NCI-H1694 treated with DMSO at 0.1 percent for 48 hours (cell line): ENCODE measurements at places on chromosomes 7 and 10.

- no peak for DNase-seq
Measured at GRCh38 chr10:110212119-110213006, 5.0 kb downstream of the MXI1 start.

GRCh38 chr7:1474736-1475135, 15.5 kb upstream of the MICALL2 start:
- DNase-seq, result no peak

DNA sequence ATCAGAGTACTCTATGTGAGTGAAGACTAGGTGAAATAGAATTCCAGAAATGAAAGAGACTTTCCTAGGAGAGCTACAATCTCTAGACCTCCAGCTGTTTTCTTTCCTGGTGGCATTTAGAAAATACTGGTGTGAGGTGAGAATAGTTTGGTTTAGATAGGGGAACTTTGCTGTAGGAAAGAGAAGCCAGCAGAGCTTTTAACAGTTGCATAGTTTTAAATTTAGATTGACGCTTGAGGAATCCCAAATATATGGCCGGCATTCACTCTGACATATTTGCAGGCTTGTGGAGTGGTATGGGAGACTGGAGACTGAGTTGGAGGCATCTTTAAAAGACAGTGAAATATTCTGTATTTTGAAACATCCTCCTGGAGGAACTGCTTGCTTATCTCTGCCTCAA, 94.3 kb upstream of the ETV1 start:
- DNase-seq, result no peak

DNA sequence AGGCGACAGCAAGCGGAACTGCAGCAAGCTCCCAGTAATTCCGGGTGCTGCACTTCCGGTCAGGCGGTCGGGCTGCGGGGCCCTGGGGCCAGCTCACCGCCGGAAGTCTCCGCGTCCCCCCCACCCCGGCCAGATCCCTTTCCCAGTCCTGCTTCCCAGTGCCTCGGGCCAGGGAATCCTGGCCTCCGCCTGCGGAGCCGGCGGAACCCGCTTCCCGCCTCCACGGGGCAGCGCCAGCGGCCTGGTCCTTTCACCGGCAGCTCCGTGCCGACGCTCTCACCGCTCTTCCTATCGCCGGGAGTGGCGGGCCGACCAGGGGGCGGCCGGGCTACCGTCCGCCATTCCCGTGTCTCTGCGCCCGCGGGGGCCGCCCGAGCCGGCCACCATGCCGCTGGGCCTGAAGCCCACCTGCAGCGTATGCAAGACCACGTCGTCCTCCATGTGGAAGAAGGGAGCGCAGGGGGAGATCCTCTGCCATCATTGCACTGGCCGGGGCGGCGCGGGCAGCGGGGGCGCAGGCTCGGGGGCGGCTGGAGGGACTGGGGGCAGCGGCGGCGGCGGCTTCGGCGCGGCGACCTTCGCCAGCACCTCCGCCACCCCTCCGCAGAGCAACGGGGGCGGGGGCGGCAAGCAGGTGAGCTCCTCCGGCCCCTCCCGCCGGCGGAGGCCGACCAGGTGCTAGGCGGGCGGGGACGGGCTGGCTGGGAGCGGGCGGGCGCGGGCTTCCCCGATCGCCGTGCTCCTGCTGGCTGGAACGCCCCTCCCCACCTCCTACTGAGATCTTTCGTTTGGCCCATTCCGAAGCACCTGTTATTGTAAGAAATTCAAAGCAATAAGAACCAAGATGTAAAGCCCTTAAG, at the start of gene GATAD1:
GATAD1 (plus strand) TSS at position 138 of the 860 bp plus-strand sequence; CDS start at position 386, 248 bp downstream.
- DNase-seq, result no peak

DNA sequence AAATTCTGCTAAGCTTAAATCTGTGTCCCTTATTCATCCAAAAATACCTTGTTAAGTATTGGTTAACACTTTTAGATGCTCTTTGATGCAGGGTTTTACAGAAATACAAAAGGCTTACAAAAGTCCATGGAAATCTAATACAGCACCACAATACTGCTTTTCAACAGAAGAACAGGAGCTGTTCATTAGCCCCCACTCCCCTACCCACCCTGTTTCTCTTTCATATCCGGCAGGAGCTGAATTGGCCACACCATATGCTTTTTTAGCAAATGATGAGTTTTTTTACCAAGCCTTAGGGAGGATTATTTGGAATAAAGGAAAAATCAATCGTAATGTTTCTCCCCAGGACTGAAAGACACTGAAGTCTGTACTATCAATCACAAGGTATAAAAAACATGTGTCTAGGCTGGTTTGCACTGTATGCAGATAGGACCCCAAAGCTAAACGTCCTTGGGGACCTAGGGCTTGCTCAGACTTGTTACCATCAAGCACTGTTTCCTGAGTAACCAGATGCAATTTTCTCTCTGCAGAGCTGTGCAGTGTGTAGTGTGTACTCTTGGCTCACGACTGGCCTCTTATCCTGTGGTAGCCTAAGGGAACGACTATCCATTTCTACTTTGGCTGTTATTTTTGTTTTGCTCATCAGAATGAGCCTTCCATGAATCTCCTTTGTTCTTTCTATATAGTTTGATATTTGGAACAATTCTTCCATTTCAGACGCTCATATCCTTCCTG, 143.3 kb upstream of the LRGUK start:
- peak; percentile 91 for DNase-seq

GRCh38 chr7:42690794-42691639, 220.9 kb downstream of the C7orf25 start:
- DNase-seq, result no peak

DNA sequence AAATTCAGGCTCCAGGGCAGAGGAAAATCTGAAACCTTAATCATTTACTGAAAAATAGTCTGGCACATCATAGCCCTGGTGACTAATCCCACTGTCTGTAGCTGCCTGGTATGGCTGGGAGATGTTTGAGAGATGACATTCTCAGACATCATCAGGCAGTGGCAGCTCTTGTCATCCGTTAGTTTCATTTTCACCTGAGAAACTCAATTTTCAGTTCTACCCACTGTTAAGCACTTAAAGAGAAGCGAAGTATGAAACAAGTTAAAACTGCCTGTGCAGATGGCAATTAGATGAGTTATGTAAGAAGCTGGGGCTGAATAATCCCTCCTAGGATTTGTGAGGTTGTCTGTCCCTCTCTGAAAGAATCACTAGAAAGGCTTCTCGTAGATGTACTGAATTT, 150.2 kb downstream of the NSUN6 start:
- DNase-seq, result no peak

GRCh38 chr7:5455581-5456219, 32.1 kb upstream of the TNRC18 start:
- no peak for DNase-seq

DNA sequence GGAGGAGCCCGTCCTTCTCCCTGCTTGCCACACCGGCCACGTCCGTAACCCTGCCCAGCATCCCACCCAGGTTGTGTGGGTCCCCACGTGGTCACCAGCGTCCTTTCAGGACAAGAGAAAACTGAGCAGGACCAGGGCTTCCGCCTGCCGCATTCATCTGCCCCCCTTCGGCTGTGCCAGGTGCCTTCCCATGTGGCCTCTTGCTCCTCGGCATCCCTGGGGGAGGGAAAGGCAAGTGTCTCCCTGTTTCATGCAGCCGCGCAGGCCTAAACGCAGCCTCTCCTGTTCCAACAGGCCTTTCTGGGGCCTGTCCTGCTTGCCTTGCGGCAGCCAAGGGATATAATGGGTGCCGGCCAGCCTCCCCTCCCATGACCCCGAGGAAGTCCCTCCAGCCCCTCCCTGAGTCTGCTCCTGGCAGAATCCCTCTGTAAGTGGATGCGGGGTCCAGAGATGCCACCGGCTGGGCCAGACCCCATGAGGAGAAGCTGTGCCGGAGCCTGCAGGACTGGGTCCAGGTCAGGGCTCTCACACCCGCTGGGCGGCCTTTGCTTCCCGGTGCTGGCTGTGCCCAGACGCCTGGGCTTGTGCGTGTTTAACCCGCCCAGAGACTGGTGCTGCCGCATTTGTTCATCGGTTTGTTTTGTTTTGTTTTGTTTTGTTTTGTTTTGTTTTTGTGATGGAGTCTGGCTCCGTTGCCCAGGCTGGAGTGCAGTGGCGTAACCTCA, 23.1 kb downstream of the SHH start:
- DNase-seq, result no peak

GRCh38 chr7:33661430-33662160, 243.7 kb upstream of the BMPER start:
- DNase-seq, result no peak

DNA sequence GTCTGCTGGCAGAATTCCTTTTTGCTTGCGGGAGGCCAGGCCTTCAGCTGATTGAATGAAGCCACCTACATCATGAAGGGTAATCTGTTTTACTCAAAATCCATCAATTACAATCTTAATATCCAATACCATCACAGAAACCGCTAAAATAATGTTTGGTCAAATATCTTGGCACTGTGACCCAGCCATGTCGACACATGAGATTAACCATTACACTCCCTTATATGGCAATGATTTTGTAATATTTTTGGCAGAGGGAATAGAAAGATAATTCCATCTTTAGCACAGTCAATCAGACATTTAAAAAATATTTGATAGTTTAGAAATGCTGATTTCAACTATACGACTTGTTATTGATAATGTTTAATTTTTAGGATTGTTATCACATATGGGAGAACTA, 36.5 kb upstream of the SLC39A12 start:
- no peak for DNase-seq

GRCh38 chr7:28570113-28570969, 158.0 kb downstream of the CREB5 start:
- no peak for DNase-seq

- no peak for DNase-seq
Measured at GRCh38 chr7:158164101-158165095, 423.2 kb downstream of the PTPRN2 start.

DNA sequence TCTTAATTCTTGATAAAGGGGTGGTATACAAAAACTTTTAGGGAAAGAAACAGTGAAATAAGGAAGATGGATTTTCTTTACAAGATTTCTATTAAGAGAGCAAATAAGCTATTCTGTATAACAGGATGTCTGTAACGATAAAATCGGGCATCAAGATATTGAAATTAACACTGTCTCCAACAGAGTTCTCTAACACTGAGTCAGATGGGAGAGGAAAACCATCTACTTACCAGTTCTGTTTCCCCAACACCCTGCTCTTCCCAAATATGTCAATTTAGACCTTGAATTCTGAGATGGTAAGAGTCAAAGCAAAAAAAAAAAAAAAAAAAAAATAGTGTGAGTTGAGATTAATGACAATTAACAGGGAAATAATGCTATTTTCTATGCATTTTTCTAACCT, 23.0 kb downstream of the SMURF1 start:
- no peak for DNase-seq

DNA sequence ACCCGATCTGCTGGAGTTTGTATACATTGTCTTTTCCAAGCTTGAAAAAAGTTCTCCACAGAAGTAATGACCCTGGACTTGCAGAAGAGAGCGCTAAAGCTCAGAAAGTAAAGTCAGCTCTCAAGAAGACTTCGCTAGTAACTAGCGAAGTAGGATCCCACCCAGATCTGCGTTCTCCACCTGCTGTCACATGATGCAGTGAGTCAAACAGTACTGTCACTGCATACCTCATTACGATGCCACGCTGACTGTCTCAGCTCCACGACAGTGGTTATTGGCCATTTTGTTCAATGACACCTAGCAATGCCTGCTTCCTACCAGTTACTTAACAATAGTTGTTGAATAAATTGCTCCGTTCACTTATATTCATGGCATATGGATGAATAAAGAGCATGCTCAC, 29.7 kb upstream of the SEC61G start:
- peak; percentile 81 for DNase-seq

DNA sequence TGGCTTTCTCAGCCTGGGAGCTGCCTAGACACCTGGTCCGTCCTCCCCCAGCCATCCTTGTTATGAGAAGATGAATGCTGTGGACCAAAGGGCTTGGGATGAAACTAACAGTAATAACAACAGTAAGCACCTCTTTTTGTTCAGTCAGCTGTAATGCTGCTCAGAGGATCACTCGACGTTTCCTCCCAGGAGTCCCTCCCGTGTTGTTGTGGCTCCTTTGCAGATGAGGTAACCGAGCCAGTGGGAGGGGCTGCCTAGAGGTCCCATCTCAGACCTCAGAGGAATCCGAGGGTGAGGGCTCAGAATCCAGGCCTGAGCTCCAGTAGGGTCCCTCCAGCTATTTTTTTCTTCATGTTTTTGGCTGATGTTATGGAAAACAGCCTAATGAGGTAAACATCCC, 145.1 kb downstream of the TMEM178B start:
- DNase-seq, result no peak

GRCh38 chr7:35359423-35359822, 105.5 kb upstream of the TBX20 start:
- DNase-seq, result no peak

DNA sequence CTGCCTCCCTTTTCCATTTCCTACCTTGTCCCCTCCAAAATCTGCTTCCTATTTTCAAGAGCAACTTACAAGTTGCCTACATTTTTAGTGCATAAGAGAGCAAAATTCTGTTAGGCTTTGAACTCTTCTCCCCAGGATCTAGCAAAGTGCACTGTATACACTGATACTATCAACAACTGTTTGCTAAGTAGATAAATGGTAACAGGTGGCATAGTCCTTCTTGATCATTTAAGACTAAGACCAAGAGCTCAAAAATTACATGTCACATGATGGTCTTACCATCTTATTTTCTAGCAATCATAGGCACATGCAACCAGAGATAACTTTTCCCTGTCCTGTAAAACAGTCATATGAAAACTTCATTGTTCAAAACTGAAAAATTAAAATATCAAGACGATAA, 16.2 kb downstream of the FAM3C start:
- DNase-seq, result no peak

GRCh38 chr7:112064627-112065385, 141.4 kb downstream of the DOCK4 start:
- DNase-seq, result no peak

GRCh38 chr7:44256459-44256858, 55.7 kb downstream of the YKT6 start:
- no peak for DNase-seq

DNA sequence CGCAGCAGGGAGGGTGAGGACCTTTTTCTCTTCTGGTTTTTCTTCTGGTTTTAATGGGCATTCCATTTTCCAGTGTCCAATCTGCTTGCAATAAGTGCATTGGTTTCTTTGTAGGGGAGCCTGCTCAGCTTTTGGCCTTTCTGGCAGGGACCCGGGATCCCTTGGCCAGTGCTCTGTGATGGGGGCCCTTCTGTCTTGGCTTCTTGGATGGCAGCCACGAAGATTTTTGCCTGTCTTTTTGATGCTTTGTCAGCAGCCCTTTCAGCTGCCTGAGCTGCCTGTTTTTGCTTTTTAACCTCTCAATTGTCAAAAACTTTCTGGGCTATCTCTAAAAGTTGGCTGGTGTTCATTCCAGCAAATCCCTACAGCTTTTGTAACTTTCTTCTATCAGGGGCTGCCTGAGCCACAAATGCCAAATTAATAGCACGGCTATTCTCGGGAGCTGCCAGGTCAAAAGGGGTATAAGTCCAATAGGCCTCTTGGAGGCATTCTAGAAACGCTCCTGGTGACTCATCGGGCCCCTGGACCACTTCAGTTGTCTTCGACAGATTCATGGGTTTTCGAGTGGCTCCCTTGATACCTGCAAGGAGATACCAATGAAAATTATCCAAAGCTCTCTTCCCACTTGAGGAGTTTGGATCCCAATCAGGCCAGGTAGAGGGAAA, 179.9 kb upstream of the MBL2 start:
- no peak for DNase-seq

DNA sequence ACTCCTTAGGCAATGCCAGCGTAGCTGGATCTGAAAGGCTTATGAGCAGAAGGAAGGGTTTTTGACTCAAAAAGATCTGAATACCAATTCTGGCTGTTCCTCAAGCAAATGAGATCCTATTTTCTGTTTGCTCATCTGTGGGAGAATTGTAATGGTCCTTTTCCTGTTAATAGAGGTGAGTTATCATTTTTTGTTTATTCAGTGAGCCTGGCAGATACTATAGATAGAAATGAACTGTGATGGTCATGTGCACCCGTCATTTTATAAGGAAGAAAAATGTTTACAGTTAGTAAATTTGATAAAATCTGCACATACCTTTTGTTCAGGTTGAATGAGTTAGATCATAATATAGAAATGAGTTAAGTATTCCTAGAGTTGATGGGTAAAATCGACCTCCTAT, 97.7 kb downstream of the ACTR3B start:
- DNase-seq, result no peak
